T-helper 1 cell (primary cell): ENCODE measurements at places on chromosomes 16 and 17.

DNA sequence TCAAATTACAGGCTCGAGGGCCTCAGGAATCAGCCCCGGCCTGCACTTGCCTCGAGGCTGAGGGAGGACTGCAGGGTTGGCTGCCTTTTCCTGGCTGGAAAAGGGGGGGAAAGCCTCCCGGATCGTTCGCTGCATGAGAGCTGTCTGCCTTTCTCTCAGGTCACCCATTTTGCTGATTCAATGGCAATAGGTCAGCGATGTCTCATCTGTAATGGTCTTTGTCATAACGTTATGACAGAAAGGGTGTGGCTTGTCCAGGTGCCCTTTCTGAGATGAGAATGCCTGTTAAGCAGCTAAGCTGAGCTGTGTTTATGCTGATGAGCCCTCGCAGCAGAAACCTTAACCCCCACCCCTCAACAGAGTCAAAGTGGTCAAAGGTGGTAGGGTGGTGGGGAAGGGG lies 81.8 kb downstream of the AKAP1 start:
- no peak for DNase-seq

DNA sequence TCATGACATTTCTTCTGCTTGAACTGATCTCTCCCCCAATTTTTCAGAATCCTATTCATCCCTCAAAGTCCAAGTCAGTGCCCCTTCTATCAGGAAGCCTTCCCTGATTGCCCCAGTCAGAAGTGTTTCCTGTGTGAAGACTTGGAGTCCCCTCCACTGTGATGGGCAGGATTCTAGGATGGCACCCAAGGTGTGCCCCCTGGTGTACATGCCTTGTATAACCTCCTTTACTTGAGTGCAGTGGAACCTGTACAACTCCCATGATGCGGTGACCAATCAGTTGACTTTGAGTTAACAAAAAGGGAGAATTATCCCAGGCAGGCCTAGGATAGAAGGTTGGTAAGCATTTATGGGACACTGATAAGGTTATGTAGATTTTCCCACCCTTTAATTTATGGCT lies 23.4 kb downstream of the MYH13 start:
- DNase-seq, result no peak

DNA sequence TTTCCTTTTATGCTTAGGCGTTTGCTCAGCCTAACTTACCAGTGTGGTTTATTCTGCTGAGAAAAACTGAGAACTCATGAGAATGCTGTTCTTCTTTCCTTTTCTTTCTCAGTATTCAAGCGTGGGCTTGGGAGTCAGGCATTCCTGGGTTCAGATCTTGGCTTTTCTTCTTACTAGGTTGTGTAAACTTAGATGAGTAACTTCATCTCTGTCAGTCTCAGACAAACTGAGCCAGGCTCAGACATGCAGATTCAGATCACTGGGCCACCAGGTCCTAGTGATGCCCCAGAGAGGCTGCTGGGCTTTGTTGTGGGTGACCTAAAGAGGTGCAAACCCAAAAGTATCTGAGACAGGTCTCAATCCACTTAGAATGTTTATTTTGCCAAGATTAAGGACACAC lies 95.8 kb upstream of the MPHOSPH6 start:
- DNase-seq, result no peak

DNA sequence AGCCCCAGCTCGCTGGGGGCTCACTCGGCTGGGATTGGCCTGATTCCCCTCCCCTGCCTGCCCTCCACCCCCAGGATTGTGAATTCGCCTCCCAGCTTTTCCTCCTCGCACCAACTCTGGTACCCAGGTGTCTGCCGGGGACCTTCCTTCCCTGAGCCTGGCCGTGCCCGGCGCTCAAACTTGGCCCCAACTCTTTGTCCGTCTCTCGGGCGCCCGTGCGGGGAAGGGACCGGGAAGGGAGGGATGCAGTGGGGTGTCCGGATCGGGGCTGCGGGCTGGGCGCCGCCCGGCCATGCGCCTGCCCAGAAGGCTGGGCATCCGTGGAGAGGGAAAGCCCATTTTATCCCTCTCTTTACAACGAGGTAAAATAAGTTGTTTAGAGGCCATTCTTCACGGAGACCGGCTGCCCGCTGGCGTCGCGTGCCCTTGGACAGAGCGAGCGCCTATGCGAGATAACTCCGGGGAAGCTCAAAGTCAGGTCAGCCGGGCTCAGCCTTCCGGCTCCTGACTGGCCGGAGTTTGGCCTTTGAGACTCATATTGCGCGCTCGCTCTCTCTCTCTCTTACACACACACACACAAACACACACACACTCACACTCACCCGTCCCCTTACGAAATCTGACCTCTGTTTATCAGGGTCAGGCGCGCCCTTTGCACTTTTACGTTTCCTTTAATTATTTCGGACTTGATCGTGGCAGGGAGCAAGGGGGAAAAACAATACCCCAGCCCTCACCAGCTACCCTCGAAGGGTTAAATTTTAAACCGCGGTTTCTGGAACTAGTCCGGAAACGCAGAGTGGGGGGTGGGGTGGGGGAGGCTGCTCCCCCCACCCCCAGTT lies 774 bp upstream of the MAF start:
- peak; percentile 16 for DNase-seq

DNA sequence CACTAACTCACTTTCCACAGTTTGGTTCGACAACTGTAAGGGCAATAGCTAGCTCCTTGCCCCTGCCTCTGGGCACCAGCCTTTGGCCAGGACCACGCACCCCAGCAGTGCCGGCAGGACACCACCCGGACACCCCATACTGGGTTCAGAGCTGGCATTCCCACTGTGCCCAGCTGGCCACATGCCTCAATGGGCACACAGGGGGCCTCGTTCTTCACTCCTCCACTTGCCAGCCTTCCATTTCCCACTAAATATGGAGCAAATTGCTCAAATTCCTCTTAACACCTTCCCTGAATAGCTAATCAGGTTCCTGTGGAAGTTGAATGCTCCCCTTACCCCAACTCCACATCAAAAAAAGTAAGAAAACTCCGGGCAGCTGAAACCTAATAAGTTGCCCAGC lies 52.5 kb downstream of the PIPOX start:
- no peak for DNase-seq

- no peak for DNase-seq
Observed at GRCh38 chr17:68910251-68910705, 44.9 kb downstream of the ABCA8 start.

DNA sequence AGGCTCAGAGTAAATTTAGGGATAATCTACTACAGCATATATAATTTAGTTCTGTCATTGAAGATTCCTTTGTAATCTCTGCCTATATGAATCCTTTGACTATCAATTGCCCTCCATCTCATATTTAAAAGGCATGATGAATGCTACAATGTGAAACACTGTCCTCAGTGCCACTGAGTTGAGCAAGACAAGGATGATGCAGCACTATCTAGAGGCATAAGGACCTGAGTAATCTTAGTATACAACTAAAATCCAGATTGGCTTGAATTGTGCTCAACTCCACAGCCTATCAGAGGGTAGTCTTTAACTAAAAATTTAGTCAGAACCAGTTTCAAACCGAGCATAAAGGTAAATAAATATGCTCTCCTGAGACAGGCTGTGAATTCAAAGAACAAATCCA lies 11.6 kb upstream of the STRADA start:
- DNase-seq, result no peak

- DNase-seq, result no peak
Observed at GRCh38 chr16:57742543-57742942, 7.0 kb downstream of the KATNB1 start.

GRCh38 chr17:67124450-67125148 lies 80.2 kb downstream of the CACNG1 start:
- DNase-seq, result no peak

- no peak for DNase-seq
Observed at GRCh38 chr17:82820278-82821251, 19.3 kb downstream of the ZNF750 start.

DNA sequence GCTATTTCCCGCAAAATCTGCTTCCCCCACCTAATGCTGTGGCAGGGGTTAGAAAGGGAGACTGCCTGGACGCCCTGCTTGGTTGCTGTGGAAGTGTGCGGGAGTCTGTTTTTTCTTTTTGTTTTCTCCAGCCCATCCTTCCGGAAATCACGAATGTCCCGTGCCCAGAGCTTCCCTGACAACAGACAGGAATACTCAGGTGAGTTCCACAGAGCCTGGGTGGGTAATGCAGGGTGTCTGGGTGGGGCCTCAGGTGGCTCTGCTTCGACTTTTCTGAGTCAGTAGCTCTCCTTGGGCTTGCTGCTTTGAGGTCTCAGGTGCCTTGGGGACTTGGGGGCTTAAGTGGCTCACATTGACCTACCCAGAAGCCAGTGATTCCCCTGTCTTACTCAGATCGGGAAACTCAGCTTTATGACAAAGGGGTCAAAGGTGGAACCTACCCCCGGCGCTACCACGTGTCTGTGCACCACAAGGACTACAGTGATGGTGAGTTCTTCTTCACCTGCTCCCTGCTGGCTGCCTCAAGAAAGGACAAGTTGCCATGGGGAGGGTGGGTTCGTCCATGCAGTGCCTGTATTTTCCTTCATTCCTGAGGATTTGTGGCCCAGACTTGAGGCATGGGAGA lies 11.4 kb downstream of the LIMD2 start:
- DNase-seq, result no peak

DNA sequence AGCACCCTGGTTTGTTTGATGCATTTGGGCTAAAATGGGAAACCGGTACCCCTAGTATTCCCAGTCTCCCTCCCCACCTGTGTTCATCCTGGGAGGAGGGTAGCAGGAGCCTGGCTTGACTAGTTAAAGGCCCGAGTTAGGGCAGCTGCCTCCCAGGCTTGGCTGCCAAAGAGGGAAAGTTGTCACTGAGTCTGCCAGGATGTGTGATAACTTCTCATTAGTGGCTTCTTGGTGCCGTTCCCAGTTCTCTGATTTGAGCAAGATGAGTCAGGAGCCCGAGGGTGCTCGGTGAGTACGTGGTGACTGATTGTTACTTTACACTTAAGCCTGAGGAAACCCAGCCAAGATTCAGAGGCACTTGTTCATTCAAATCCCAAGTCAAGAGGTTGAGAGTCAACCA lies 2.5 kb downstream of the KRT32 start:
- DNase-seq, result no peak

- no peak for DNase-seq
Observed at GRCh38 chr17:64777415-64778239, 115.5 kb upstream of the SMURF2 start.

DNA sequence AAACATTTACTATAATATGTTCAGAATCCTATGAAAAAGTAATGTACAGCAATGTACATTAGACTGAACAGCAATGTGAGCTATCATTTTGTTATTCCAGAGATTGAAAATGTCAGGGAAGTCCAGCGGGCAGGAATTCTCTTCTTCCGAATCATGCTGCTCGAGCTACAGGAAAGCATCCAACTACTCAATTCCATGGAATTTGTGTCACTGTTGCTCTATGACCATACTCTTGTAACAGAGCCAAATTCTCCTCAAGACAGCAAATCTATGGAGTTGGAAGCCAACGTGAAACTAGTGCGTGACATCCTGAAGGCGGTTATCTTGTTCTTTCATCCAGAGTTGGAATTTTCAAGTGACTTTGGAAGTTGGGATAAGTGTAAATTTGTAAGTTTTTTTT lies 24.8 kb upstream of the NSRP1 start:
- no peak for DNase-seq

GRCh38 chr17:31216031-31216751 lies 80.8 kb downstream of the OMG start:
- DNase-seq, result no peak

DNA sequence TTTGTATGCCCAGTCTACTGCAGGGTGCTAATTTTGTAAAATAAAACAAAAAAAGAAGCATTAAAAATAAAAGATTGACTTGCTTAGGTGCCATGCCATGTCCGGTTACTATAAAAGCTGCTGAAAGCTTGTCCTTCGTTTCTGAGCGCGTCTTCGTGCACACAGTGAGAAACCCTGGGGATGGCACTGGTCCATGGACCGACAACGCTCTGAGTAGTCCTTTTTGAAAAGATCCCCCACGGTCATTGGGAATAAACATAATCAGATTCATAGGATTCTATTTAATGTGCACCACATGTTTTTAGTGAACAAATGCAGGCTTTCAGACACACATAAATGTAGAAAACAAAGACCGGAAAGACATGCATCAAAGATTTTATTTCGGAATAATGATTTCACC lies 146.3 kb downstream of the XYLT1 start:
- DNase-seq, result no peak

- no peak for DNase-seq
Observed at GRCh38 chr17:61280851-61281250, 118.8 kb upstream of the TBX2 start.

GRCh38 chr17:78745407-78746088 lies 36.5 kb downstream of the CYTH1 start:
- DNase-seq, result no peak

DNA sequence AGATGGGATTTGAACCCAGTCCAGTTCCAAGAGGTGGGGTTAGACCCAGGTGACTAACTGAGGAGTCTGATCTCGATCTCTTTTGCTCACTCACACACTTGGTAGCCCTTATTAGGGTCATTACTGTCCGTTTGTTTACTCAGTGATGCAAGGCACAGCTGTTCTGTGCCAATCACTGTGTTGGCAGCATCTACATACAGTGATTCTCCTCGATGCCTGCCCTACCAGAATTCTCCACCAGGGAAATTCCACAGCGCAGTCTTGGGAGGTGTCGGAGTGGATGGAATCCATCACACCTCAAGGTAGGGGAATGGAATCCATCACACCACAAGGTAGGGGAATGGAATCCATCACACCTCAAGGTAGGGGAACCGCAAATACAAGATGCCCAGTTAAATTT lies 279.6 kb downstream of the MAF start:
- no peak for DNase-seq

DNA sequence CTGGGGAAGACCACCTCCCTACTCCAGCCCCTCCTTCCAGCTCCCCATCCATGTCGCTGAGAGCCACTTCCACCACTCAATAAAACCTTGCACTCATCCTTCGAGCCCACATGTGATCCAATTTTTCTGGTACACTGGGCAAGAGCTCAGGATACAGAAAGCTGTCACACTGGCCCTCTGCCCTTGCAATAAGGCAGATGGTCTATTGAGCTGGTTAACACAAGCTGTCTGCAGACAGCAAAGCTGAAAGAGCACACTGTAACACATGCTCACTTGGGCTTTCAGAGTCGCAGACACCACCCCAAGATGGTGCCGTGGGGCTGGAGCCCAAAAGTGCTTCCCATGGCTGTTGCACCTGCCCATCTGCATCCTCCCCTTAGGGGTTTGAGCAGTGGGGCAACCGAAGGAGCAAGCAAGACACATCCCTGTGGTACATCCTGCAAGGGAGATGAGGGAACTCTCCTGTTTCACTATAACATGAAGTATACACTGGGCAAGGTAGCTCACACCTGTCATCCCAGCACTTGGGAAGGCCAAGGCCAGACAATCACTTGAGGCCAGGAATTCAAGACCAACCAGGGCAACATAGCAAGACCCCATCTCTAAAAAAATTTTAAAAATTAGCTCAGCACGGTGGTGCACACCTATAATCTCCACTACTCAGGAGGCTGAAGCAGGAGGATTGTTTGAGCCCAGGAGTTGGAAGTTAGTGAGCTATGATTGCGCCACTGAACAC lies 52.8 kb upstream of the C17orf78 start:
- DNase-seq, result no peak
